DMS79 (cell line): ENCODE measurements at places on chromosomes 12 and 14.

DNA sequence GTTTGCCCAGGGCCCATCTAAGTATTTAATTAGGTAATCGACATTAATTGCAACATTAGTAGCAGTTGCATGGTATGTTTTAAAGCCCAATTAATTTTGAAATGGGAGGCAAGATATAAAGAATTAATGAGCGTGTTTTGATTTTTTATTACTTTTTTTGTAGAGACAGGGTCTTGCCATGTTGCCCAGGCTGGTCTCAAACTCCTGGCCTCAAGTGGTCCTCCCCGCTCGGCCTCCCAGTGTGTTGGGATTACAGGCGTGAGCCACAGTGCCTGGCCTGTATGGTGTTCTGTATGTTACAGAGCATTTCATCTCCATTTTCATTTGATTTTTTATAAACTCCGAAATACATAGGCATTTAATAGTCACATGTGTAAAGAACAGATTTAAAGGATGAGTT lies 856 bp downstream of the GOLGA5 start:
- DNase-seq: no peak

DNA sequence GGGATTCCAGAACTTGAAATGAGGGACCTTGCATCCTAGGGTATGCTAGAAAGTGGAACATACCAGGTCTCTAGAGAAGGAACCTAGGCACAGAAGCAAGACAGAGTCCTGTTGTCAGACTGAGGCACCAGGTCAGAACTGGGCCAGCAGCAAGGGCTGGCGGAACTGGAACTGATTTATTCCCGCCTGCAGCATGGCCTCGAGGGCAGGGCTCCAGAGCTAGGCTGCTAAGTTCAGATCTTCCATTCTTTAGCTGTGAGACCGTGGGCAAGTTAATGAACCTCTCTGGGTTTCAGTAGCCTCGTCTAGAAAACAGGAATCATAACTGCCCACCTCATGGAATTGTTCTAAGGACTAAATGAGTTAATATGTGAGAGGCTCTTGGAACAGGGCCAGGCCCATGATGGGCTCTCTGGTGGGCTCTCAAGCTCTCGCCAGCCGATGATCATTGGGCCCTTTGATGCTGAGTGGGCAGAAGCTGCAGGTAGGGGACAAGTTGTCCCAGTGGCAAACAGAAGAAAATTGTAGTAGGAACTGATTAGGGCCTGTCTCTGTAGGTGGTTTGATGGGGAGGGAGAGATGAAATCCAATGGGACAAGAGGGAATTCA lies 199.8 kb downstream of the ZFP36L1 start:
- DNase-seq: no peak

DNA sequence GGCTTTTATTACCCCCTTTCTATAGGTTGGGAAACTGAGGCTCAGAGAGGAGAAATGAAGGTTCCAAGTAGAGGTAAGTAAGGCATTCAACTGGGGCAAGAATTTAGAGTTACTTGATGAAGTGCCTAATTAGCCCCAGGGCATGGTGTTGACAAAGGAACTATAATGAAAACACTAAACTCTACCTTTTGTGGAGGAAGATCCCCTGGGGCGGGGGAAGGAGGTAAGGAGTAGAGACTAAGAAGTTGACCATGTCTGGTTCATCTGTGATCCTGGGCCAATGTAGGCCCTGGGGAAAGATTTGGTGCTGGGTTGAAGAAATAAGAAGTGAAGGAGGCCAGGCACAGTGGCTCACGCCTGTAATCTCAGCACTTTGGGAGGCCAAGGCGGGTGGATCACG lies 16.2 kb upstream of the COX6A1 start:
- no peak for DNase-seq

DNA sequence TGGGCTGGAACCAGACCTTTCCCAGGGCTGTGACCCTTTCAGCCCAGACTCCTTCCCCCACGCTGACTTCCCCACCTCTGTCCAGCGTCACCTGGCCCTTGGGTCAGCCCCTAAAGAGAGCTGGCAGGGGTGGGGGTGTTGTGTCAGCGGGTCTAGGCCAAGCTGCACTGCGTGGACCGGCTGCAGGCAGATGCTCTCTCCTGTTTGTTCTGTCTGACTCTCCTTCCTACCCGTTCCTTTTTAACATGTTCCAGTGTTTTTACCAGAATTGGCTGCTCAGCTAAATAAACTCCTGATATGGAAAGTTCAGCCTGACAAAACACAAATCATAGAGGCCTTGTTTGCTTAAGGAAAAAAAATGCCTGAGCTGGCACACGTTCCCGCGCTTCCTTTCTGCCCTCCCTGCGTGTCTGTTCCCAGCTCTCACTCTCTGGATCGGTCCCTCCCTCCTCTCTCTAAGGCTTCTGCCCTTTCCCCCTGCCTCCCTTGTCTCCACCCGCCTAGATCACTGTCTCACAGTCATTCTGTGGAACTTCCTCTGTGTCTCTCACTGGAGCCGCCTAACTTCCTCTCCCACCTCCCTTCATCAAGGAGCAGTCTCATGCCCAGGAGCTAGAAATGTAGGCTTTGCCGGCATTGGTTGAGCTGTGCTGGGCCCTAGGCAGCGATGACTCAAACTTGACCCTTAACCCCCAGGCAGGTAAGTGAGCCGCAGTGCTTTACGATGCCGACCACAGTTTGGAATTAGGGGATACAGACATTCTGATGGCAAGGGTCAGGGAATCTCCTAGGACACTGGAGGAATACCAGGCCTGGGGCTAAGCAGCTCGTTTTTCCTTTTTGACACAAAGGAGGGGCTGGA lies 15.5 kb upstream of the MLXIP start:
- DNase-seq: no peak
